HuH-7 (cell line): ENCODE measurements at places on chromosomes 13 and 19.

- no peak for DNase-seq
These were observed 41.2 kb downstream of the CARS2 start for GRCh38 chr13:110664673-110665072.

DNA sequence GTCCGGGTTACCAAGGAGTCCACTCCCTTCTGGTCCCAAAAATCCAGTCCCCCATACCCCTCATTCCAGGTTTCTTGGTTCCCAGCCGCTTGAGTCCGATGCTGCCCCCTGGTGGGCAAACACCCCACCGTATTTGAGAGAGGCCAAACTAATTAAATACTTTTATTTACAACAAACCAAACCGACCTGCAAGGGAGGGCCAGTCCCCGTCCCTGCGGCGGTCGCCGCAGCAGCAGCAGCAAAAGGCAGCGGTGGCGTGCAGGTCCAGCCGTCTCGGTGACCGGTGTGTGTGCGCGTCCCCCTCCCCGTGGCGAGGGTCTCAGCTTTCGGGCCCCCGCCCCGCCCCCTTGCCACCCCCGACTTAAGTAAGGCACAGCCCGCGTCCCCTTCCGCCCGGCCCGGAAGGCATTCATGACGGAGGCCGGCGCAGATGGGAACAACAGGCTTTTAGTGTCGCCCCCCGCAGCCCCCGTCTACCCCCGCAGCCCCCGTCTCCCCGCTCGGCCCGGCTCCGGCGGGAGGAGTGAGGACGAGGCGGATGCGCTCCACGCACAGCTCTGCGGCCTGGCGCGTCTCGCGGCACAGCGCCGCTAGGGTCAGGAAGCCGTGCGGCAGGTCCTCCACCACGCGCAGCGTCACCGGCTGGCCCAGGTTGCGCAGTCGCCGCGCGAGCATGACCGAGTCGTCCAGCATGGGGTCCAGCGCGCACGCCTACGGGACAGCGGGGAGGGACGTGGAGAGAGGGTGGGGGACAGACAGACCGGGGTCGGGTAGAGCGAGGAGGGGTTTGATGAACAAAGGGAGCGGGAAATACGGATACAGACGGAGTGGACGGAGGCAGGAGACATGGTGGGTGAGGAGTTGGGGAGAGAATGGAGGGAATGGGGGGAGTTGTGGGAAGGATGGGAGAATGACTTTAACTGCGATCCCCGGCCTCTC lies 11.5 kb upstream of the CNFN start:
- DNase-seq = peak; percentile 92

GRCh38 chr19:46481223-46481848 lies 10.0 kb upstream of the PNMA8A start:
- DNase-seq = no peak

- no peak for DNase-seq
These were observed 50.7 kb upstream of the DIAPH3 start for GRCh38 chr13:60214213-60215055.

GRCh38 chr13:71055644-71056043 lies 811.4 kb downstream of the DACH1 start:
- no peak for DNase-seq

DNA sequence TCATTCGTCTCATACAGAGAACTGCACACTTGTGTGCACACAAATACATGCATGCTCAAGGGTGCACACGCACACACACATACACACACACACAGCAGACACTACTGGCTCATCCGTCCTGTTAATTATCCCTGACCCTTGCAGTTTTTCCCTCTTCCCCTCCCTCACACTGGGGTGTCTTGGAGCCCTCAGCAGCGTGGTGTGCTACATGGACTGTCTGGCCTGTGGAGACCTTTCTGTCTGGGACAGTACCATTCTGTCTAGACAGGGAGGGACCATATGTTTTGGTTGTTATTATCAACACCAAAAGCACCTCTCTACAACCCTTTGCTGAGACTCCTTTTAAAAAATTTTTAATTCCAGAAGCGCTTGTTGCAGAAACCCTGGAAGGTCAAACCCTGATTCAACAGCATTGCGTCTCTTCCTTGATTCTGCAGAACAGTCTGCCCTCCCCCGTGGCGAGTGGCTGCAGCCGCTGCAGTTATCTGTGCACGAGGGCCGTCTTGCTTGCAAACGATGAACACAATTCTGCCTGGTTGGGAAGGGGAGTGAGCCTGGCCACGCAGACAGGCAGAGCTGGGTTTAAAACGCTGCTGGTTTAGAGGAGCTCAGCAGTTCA lies 374.0 kb downstream of the IRS2 start:
- no peak for DNase-seq

- DNase-seq = no peak
These were observed 235.6 kb upstream of the SOX21 start for GRCh38 chr13:94947965-94948371.

DNA sequence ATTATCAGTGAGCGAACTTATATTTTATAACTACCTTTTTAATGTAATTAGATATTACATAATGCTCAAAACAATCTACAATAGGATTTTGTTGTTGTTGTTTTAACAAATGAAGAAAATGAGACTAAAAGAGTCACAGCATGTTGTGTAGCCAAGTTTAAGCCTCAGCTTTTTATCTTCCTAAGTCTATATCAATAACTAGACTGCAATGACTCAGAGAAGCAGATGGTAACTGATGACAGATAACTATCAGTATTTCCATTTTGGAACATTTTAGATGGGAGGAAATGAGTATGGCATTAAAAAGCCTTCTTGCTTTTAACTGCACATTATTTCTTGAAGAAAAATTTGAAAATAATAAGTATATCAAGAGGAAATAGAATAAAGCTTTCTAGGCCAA lies 825.2 kb downstream of the SLITRK1 start:
- no peak for DNase-seq

DNA sequence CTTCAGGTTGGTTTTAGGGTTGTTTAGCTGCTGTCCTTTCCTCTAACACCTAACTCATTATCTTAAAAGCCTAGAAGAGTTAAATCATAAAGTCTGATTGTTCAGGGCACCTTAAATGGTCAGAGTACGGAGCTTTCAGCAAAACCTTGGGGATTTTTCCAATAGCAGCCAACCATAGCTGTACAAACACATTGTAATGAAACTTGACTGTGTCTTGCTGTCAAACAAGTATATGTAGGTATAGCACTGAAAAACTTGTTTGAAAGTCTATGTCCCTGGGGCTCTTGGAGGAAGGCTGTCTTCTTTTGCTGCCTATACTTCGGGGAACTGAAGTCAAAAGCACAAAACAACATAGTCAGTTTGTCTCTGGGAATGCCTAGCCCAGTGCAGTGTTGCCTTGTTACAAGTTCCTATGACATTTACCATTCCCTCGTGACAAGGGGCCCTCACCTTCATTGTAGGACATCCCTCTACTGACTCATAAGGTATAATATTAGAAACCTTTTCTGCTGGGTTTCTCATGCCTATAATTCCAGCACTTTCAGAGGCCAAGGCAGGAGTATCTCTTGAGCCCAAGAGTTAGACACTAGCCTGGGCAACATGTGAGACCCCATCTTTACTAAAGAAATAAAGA lies 474.5 kb upstream of the NBEA start:
- no peak for DNase-seq

DNA sequence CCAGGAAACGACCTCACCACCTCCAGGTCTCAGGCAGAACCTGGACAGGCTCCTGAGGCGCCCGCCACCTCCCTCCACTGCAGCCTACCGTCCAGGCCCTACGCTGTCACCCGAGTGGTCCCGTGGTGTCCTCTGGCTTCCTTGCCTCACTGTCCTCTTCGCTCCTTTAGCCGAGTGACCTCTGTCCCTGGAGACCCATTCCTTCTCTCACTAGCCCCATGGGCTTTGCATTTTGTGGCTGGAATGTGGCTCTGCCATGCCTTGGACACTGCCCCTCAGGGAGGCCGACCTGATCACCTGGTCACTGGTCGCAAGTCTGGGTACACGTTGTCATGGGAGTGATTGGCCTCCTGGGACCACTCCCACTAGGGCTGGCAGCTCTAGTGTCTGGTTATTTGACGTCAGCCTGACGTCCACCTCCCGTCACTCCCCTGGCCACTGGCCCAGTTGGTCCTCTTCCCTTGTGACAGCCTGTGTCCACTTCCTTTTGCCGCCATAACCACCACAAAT lies 17.9 kb downstream of the SLC25A42 start:
- no peak for DNase-seq

DNA sequence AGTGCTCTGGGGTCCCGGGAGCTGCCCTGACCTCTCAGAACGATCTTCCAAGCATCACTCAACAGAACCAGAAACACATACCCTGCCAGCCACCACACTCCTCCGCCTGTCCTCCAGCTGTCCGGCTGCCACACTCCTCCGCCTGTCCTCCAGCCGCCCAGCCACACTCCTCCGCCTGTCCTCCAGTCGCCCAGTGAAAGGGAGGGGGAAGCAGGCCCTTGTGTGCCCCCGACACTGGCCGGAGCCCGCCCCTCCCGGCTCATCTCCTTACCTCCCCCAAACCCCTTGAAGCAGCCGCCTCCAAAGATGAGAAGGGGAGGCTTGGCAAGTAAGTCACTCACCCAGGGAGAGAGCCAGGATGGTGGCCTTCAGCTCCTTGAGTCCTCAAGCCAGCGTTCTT lies 40.2 kb downstream of the STK24 start:
- DNase-seq = no peak

GRCh38 chr19:6452223-6452614 lies 7.4 kb downstream of the SLC25A23 start:
- no peak for DNase-seq

GRCh38 chr13:100473087-100473486 lies 115.5 kb downstream of the GGACT start:
- no peak for DNase-seq

- no peak for DNase-seq
These were observed 15.2 kb downstream of the KCNC3 start for GRCh38 chr19:50313812-50314536.

- no peak for DNase-seq
These were observed 1071.2 kb downstream of the EFNB2 start for GRCh38 chr13:105464249-105464648.

DNA sequence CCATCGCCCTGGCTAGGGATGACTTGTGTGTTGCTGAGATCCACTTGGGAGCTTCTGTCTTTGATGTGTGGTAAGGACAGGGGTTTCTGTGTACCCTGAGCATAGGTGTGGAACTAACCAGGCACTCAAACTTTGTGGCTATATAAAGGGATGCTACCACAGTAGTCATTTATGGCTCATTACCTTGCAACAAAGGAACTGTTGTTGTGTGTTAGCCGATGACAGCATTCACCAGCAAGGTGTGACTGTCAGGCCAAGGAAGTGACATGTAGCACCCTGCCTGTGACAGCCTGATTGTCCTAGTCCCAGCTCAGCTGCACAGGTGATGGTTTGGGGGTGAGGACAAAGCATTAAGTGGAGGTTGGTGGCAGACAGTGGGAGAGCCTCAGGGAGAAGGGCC lies 73.6 kb downstream of the COG3 start:
- DNase-seq = no peak

DNA sequence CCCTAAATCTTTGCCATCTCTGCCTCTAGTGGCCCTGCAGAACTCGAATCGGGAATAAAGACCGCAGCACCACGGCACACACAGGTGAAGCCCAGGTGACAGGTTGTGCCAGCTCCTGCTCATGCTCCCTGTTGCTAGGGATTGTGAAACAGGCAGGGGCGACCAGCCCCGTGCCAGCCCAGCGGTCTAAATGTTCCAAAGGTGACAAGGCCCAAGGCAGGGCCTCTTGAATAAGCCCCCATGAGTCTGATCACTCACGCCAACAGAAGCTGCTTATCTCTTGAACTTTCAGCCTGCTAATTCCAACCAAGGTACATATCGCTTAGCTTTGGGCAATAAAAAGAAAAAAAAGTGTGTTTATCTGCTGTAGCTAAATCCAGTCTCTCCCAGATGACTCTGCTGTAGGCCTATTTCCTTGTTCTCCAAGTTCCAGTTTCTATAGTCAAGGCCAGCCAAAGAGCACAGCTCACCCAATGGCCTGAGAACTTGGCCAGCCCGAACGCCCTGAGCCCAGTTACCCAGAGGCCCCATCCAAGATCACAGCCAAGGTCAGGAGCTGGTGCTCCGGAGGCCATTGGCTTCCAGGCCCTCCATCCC lies 191.1 kb upstream of the GPR12 start:
- peak; percentile 39 for DNase-seq

- no peak for DNase-seq
These were observed 80.3 kb upstream of the UQCRFS1 start for GRCh38 chr19:29293292-29293691.

DNA sequence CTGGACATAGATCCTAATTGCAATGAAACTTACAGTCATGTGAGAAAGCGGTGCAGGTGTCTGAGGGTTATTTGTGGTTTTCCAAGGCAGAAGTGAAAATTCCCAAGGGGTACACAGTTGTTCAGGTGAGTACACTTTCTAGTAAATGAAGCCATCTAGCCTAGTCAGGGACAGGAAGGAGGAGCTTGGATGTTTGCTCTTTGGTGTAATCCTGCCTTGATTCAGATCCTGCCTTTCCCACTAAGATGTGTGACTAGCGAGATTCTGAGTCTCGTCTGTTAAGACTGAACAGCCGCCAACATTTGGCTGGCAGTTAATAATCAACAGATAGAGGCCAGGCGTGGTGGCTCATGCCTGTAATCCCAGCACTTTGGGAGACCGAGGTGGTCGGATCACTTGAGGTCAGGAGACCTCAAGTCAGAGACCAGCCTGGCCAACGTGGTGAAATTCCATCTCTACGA lies 2.5 kb downstream of the RPS9 start:
- DNase-seq = no peak

- no peak for DNase-seq
These were observed 10.9 kb downstream of the KLC3 start for GRCh38 chr19:45351401-45351952.

DNA sequence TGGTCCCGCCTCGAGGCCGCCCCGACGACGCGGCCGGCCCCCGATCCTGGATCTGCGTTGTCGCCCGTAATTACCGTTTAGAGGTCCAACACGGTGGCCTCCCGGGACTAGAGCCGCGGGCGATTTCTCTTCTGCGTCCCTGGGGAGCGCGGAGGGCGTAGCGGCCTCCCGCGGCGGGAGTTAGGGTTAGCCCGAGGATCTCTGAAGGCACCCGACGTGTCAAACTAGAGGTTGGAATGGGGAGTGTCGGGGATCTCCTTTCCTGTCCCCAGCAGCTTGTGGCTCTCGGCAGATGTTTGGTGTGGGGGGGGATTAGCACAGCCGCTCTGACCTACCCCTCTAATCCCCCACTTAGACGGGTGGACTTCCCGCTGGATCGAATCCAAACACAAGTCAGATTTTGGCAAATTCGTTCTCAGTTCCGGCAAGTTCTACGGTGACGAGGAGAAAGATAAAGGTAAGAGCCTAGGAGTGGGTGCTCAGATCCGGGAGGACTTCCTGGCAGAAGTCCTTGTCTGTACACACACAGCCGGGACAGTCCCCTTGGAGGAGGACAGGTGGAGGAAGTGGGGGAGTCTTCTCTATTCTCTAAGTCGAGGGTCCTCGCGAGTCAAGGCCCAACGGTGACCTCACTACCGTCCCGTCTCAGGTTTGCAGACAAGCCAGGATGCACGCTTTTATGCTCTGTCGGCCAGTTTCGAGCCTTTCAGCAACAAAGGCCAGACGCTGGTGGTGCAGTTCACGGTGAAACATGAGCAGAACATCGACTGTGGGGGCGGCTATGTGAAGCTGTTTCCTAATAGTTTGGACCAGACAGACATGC lies 581 bp downstream of the CALR start:
- DNase-seq = no peak

DNA sequence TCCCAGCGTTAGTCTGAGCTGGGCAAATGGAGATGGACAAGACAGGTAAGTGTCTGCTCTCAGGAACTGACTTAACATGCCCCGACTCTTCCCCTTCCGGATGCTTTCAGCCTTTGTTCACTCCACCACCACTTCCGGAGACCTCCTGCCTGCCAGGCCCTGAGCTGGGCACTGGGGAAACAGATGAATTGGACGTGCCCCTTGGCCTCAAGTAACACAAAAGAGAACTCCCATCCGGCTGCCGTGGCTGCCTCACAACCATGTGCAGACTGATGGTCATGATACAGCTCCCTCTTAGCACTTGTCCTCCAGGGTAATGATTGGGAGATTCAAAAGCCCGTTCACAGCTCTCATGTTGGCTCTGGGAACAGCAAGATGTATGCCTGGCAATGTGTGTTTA lies 6.9 kb downstream of the ZNF784 start:
- DNase-seq = no peak
